Activated T-helper 2 cell treated with anti-CD3 and anti-CD28 coated beads, Interferon-gamma antibody, Interleukin-2, Interleukin-4, amounts not matched to agents 10 μg/mL and 5 μg/mL and 100 μg/mL, durations not matched to agents 14 hours and 24 hours and 36 hours (primary cell): ENCODE measurements at places on chromosomes 7 and 10. TPM values are rescaled to one million over a fixed set of nuclear protein-coding genes. Genes with fewer than 3 reads are reported as not detected.

DNA sequence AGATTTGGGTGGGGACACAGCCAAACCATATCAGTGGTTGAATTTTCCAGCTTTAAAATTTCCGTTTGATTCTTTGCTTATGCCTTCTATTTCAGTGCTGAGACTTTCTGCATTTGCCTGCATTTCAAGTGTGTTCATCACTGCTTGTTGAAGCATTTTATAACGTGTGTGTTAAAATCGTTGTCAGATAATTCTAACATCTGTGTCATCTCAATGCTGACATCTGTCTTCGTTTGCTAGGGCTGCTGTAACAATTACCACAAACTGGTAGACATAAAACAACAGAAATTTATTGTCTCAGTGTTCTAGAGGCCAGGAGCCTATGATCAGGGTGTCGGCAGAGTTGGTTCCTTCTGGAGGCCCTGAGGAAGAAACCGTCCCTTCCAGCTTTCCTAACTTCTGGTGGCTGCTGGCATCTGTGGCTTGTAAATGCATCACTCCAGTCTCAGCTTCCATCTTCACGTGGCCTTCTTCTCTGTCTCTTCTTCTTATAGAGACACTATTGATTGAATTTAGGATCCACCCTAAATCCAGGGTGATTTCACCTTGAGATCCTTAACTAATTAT, 71.1 kb upstream of the SDK1 start:
- DNase-seq = no peak
- peaks cover 4% of the 10 kb centered on the region for H3K4me1 ChIP-seq
- H3K36me3 ChIP-seq = no peaks in the 10 kb centered on the region
- no peak overlapping the region for H3K27ac ChIP-seq
- no peak overlapping the region for H3K4me3 ChIP-seq

GRCh38 chr10:62463364-62463763, 89.2 kb downstream of the ZNF365 start:
- peaks cover 4% of the 10 kb centered on the region for H3K27me3 ChIP-seq
- H3K27ac ChIP-seq = no peak overlapping the region
- no peaks in the 10 kb centered on the region for H3K36me3 ChIP-seq
- H3K4me1 ChIP-seq = no peaks in the 10 kb centered on the region

DNA sequence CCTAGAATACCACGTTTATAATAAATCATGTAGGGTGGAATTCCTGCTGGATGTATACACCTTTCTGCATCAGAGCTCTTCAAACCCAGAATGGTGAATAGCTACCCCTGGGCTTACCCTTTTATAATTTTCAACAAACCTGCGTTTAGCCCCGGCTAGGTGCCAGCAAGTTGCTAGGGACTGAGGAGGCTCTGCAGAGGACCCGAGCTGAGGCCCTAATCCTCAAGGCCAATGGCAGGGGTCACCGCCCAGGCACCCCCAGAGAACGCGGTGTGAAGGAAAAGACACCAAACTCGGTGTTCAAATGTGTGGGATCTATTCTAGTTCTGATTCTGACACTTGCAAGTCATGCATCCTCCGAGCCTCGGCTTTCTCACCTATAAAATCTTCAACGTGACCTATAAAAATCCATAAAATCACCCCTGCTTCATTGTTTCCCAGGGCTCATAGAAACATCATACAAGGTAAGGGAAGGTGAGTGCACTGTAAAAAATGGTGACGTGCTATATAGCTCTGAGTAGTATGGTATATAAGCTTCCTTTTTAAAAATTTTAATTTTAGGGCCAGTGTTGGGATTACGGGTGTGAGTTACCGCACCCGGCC, 2.5 kb upstream of the ANXA11 start:
- peaks cover 36% of the 10 kb centered on the region for H3K4me1 ChIP-seq
- H3K27me3 ChIP-seq = no peaks in the 10 kb centered on the region
- H3K36me3 ChIP-seq = peaks cover 11% of the 10 kb centered on the region
- no peak for DNase-seq
- no peak overlapping the region for H3K4me3 ChIP-seq

- peaks cover 4% of the 10 kb centered on the region for H3K4me1 ChIP-seq
- H3K36me3 ChIP-seq = peaks cover 1% of the 10 kb centered on the region
- DNase-seq = no peak
- H3K27ac ChIP-seq = no peak overlapping the region
Measured at GRCh38 chr7:157539521-157539920, 202.7 kb downstream of the DNAJB6 start.

- no peak overlapping the region for H3K27ac ChIP-seq
- H3K36me3 ChIP-seq = no peaks in the 10 kb centered on the region
- DNase-seq = peak; percentile 5
- no peak overlapping the region for H3K4me3 ChIP-seq
Measured at GRCh38 chr10:42989481-42989921, 87.4 kb upstream of the RET start.

- peaks cover 35% of the 10 kb centered on the region for H3K27me3 ChIP-seq
- no peak for DNase-seq
- no peak overlapping the region for H3K4me3 ChIP-seq
- H3K36me3 ChIP-seq = no peaks in the 10 kb centered on the region
Measured at GRCh38 chr10:123986736-123987135, 95.1 kb upstream of the CPXM2 start.

Gene SAMD9L
- total RNA-seq = 12.6 and 15.3 TPM in 2 replicates

Gene C10orf143
- total RNA-seq = 3.1 and 4.5 TPM in 2 replicates

Gene HHEX
- total RNA-seq = 0.32 and 0.46 TPM in 2 replicates

Gene IDI2
- not detected in 2 replicates for total RNA-seq

Gene MUC3A
- total RNA-seq = 0.11 TPM in 1 of 2 replicates, not detected in the other

Gene BEND7
- not detected in 2 replicates for total RNA-seq

Gene SCART1
- 1.3 and 1.4 TPM in 2 replicates for total RNA-seq

Gene ASZ1
- total RNA-seq = not detected in 2 replicates

Gene ZMYND11
- 28.3 and 30.6 TPM in 2 replicates for total RNA-seq

Gene NEURL1
- 1.7 and 2.2 TPM in 2 replicates for total RNA-seq

Gene CCL24
- total RNA-seq = not detected in 2 replicates
